ENCODE measurements at places on chromosomes 2 and 18.

- DNase-seq: no peak
These were observed 13.3 kb downstream of the UBE2F start for GRCh38 chr2:237980087-237980486.

GRCh38 chr2:6103949-6104348 is 411.8 kb downstream of the SOX11 start:
- no peak for DNase-seq

DNA sequence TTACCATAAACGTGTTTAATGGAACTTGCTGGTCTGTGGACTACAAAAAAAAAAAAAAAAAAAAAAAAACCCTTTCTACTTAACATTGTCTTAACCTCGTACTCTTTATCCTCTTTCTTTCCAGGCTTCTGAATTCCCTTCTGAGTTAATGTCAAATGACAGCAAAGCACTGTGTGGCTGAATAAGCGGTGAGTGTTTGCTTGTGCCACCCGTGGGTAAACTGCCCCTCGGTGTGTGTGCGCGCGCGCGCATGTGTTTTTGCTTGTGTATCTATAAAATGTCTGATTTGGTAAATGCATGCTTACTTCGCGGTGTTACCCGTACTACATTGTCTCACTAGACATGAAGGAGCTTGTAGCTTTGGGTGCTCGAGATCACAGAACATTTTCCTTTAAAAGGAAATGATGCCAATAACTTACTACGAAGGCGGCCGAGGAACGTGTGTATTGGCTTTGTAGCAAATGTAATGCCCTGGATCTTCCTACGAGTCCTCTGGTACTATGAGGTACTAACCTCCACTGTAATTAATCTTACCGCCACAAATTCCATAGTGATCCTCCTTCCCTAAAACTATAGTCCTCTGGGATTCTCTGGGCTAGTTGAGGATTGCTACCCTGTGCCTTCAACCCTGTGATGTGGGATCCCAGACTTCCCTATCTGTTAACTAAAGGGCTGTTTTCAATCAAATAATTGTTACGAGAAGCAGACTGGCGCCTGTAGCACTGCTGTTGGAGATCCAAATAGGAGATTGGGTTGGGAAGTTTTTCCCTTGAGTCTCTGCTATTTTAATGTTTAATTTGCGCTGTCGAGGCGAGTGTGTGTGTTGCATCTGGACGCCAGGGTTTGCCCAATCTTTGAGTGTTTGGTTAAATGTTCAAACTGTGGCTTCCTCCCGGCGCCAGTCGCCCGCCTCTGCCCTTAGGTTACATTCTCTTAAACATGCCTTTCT is 1.1 kb downstream of the ID2 start:
- DNase-seq: peak; percentile 34

GRCh38 chr2:101742547-101742946 is 45.0 kb downstream of the MAP4K4 start:
- DNase-seq: no peak
